ENCODE measurements at places on chromosomes 12 and 14. TPM values are rescaled to one million over a fixed set of nuclear protein-coding genes. Genes with fewer than 3 reads are reported as not detected.

GPD1 gene
- polyA plus RNA-seq, result 80.1 TPM

DNA sequence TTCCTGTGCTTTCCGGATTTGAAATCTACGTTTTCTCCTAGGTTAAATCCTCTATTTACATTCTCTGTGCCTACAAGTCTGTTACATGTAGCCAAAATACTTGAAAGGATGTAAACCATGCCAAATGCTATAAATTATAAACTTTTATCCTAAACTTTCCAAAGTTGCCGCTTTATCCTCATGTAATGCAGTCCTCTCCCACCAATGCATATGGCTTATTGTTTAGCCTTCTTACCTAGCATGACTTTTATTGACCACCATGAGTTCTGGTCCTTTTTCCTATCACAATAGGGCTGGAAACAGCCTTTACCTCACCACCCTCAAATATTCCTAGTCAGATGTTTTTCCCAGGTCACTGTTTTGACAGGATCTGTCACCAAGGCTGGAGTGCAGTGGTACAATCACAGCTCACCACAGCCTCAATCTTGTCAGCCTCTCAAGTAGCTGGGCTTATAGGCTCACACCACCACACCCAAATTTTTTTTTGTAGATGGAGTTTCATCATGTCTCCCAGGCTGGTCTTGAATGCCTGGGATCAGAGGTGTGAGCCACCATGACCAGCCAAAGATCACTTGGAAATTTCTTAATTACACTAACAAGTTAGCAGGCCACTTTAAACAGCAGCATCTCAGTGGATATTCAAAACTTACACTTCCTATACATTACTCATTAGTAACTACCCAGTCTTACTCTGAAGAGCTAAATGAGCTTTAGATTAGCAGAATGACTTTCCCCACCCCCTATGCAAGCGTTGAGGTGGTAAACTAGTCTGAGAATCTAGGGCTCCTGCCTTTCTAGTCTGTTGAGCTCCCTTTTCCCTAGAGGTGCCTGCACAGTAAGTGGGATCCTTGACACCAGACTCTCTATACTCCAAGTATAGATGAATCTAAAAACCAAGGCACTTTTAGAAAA is 4.1 kb downstream of the TUBA1B start:
- no peak for DNase-seq

DNA sequence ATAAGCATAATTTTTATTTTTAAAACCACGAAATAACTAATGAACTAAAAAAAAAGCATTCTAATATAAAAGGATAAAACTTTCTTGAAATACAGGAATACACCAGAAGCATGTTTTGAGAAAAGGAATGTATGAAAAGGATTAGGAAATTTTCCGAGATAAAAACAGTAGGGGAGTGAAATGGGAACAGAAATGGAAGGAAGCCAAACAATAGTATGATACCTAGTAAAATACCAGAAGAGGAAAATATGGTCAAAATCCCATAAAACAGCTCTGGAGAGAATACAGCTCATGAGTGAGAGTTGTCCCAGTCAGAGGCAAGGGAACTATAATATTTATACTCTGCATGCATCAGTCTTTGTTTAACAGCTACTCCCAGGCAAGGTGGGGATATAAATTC is 1016.2 kb downstream of the SLC6A15 start:
- DNase-seq, result no peak

DNA sequence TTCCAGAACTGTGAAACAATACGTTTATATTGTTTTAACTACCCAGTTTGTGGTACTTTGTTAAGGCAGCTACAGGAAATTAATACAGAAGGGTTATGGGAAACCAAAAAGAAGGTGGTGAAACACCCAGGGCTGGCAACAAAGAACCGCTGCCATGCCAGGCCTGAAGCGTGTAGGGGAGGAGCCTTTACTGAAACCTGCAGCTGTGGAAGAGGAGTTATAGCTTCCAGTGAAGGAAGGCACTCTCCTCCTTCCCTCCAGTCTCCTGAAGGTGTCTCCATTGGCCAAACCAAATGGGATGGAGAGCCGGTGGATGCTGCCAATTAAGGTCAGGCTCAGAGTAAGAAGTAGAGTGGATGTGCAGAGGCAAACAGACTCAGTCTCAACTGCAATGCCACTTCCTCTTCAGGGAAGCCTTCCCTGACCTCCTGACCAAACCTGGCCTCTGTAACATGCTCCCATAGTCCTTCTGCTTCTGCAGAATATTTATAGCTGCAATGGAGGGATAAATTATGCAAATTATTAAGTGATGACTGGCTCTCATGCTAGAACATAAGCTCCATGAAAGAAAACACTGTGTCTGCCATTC is 168.3 kb downstream of the DAD1 start:
- no peak for DNase-seq

DNA sequence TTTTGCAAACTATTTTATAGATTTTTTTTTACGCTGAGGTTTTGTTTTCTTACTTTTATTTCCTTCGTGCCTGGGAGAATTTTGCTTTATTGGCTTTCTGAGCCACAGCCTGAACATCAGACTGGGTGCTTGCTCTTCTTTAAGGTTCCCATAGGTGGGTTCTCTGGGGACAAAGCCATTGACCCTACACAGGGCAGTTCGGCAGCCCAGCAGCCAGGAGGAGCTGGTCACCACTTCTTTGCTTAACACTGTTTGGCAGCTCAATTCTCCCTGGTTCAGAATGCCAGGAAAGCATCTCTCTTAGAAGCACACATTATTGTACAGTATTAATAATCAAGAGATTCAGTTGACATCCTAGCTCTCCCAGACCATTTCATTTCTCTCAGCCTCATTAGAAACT is 140.8 kb upstream of the NEDD1 start:
- no peak for DNase-seq

DNA sequence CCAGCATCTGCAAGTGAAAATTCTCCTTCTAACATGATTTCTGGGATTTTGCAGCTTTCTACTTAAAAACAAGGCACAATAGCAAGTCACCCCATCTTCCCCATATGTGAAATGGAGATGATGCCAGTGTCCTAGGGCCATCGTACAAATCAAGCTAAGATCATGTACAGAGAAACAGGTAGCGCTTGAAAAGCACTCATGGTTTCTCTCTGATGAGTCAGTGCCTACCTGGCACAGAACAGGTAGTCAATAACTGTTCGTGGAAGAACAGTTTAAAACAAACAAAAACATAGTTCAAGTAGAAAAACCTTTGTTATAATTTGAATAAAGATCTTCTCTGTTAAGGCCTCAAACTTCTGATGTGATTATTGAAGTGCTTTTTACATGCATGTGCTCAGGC is 46.9 kb downstream of the RAD52 start:
- no peak for DNase-seq

- no peak for DNase-seq
These were observed 27.1 kb downstream of the CPNE8 start for GRCh38 chr12:38878333-38878705.

CCDC177 gene
- 0.10 TPM for polyA plus RNA-seq

- DNase-seq, result no peak
These were observed 305.4 kb downstream of the DPF3 start for GRCh38 chr14:72588521-72588920.

CD163L1 gene
- polyA plus RNA-seq, result 2.3 TPM

DNA sequence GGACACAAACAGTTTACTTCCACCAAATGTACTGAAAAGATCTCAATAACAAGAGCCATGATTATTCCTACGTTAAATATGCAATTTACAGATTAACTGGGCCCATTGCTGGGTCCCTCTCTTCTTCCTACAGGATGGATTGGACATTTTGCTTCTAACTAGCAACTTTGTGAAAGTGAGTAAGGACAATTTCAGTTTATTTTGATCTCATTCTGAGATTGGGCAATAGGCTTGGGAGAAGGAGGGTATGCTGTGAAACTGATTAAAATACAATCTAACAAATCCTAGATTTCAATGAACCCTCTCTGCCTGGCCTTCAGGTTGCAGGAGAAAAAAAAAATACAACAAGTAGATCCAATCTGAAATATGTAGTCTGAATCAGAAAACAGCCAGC is 121.5 kb downstream of the PRKD1 start:
- no peak for DNase-seq

GRCh38 chr12:69161829-69162228 is 77.5 kb upstream of the CPSF6 start:
- DNase-seq, result no peak

NKX2-8 gene
- polyA plus RNA-seq, result not detected

DNA sequence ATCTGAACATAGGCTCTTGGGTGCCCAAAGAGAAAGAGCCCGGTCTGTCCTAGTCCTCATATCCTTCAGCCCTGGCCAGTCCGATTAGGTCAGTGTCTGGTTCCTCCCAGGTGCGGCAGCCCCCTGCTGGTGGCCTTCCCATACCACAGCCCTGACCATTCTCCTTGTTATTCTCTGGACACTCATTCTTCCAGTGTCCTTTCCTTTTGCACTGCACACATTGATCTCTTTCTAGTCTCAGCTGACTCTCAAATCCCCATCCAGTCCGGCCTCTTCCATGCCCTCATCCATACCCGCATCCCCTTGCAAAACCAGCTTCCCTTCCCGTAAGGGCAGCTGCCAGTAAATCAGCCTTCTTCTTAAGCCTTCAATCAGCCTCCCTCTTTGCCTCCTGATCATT is 1316.3 kb downstream of the TMEM121 start:
- no peak for DNase-seq

FGF6 gene
- not detected for polyA plus RNA-seq

AMDHD1 gene
- polyA plus RNA-seq, result 1.7 TPM

GRCh38 chr14:68094158-68094557 is 274.6 kb downstream of the RAD51B start:
- DNase-seq, result no peak

ZFHX2 gene
- 8.3 TPM for polyA plus RNA-seq

- no peak for DNase-seq
These were observed 3.6 kb downstream of the PAPLN start for GRCh38 chr14:73240816-73241480.

ACSM4 gene
- polyA plus RNA-seq, result not detected

DNA sequence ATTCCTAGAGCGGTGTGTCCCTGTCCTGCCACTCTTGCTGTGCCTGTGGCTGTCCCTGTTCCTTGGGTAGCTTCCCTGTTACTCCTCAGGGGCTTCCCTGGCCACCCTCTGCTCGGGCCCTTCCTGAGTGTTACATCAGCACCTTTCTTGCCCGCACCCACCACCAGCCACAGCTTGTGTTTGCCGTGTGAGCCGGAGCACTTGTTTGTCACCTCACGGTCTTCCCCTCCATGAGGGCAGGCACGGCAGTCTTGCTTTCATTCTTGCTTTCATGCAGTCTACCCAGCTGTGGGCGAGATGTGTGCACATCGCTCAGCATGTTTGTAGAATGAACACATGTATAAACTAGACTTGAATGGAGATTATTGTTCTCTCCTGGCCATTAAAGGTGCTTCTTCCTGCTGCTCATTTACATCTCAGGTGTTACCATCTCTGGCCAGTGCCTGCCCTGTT is 42.0 kb downstream of the TRAF3 start:
- DNase-seq, result no peak

PLBD1 gene
- polyA plus RNA-seq, result 42.8 TPM

DNA sequence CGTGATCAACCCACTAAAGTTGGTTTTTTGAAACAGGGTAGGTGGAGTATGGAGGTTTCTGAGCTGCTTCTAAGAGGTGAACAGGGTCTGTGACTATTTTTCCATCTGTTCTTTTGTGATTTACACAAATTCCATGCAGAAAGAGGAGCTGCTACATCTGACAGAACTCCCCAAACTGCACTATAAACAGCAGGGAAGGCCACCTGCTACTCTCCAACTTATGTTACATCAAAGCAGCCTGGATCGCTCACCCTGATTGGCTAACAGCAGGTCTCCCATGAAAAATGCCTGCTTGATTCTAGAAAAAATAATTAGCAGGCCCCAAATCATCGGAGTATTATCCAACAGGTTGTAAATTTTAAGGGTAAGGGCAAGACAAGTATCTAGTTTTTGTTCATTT is 282.9 kb upstream of the FLRT2 start:
- no peak for DNase-seq

DNA sequence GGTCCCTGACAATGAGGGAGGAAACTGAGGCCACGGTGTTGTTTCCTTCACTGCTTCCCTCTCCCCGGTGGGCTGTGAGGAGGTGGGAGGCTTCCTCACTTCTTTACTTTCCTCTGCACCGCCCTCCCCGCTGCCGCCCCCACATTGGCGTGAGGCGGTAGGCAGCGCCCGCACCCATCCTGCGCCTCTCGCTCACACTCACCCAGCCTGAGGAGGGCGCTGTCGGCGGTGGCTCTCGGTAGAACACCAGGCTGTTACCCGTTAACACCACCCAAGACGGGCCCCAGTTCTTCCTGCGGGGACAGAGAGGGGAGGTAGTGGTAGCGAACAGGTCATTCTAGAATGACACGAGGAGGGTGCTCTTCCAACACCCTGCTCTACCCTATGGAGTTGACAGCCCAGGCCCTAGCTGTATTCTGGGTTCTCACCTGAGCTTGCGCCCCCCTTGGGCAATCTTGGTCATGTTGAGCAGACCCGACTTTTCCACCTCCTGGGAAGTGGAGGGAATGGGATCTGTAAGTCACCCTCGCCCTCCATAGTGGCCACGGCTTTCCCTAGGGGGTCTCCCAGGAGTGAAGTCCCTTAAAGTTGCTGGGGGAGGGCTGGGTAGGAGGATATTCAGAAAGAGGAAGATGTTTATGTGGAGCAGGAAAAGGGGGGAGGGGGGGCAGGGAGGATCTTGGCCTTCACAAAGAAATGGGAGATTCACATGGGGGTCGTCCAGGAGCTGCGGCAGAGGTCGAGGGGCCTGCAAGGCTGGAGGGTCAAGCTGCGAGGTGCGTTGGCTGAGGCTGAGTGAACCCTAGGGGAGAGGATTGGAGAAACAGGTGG is 3.3 kb downstream of the ARHGAP9 start:
- no peak for DNase-seq

GRCh38 chr14:100532154-100532861 is 54.9 kb downstream of the BEGAIN start:
- DNase-seq, result no peak

GRCh38 chr14:103735022-103735421 is 19.4 kb downstream of the ZFYVE21 start:
- DNase-seq, result no peak

- DNase-seq, result no peak
These were observed 23.0 kb upstream of the TC2N start for GRCh38 chr14:91890291-91890749.

AQP5 gene
- 2.3 TPM for polyA plus RNA-seq

- DNase-seq, result no peak
These were observed 12.6 kb downstream of the SNAPC1 start for GRCh38 chr14:61774861-61775260.

- no peak for DNase-seq
These were observed 71.4 kb upstream of the PRKD1 start for GRCh38 chr14:29999013-29999539.

DNAH10 gene
- 6.1 TPM for polyA plus RNA-seq

KLRB1 gene
- polyA plus RNA-seq, result 6.4 TPM

GRCh38 chr14:37588956-37589714 is 5.9 kb downstream of the FOXA1 start:
- DNase-seq, result no peak

- no peak for DNase-seq
These were observed 1.5 kb upstream of the NOVA1 start for GRCh38 chr14:26599291-26599690.

DNA sequence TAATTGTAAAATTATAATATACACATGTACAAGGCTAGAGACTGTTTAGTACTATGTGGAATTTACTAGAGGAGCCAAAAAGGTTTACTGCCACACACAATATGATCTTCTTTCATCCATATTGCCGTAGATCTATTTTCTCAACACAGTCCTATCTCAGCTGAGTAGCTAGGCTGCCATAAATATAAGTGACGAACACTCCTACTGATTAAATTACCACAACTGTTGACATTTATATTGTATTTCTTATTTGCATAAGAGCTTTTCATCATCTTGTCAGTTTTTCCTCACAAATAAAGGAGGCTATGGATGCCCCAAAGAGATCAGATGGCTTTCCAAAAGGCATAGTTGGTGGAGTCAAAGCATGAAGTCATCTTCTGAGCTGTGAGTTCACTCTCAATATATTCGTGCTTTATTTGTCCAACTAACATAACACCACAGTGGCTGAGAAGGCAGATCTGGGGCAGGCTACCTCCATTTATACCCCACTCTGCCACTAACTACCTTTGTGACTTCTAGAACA is 78.6 kb downstream of the CCDC59 start:
- DNase-seq, result peak; percentile 4

All from renal pelvis (tissue), 12 donors.